Femur (tissue), 1 donor: ENCODE measurements at places on chromosomes 6 and 20.

DNA sequence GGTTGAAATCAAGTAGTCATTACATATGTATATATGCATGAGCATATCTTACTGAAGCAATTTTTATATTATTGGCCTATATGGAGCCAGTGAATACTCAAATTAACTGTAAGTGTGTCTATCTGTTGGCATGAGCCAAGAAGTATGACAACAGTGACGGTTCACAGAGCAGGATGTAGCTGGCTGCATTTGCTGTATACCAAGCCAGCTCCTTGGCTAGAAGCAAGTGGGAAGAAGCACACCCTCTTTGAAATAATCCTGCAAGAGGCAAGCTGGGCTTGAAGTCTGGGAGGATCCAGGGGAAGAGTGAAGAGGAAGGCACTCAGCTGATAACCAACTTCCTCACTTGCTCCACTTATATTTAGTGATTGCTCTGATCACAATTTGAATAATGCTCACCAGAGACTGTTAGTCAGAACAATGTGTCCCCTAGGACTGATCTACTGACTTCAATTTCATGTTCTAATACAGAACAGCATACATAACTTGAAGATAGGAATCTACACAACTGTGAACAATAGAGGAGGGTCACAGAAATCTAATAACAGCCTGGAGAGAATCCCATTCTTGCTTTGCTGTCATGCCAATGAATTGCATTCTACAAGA lies 497.3 kb downstream of the PRKN start:
- no peak for DNase-seq

GRCh38 chr6:133551847-133552341 lies 310.7 kb downstream of the EYA4 start:
- DNase-seq, result peak; percentile 55

- DNase-seq, result no peak
These were observed 151.5 kb upstream of the FLRT3 start for GRCh38 chr20:14488756-14489479.

- DNase-seq, result no peak
These were observed 6.9 kb downstream of the HAO1 start for GRCh38 chr20:7933346-7933745.

GRCh38 chr6:77650098-77650663 lies 2.7 kb upstream of the MEI4 start:
- peak; percentile 22 for DNase-seq

GRCh38 chr6:36135053-36135731 lies 4.9 kb downstream of the MAPK13 start:
- no peak for DNase-seq

- DNase-seq, result peak; percentile 77
These were observed 100.7 kb downstream of the NOL4L start for GRCh38 chr20:32484225-32484957.

GRCh38 chr6:98831057-98831958 lies 3.1 kb upstream of the POU3F2 start:
- DNase-seq, result no peak
